NCI-H1092 treated with DMSO at 0.1 percent for 48 hours (cell line): ENCODE measurements at places on chromosomes 3 and 15.

- no peak for DNase-seq
Measured at GRCh38 chr3:89560568-89560967, 453.1 kb downstream of the EPHA3 start.

- no peak for DNase-seq
Measured at GRCh38 chr3:20769430-20769829, 583.4 kb upstream of the SGO1 start.

DNA sequence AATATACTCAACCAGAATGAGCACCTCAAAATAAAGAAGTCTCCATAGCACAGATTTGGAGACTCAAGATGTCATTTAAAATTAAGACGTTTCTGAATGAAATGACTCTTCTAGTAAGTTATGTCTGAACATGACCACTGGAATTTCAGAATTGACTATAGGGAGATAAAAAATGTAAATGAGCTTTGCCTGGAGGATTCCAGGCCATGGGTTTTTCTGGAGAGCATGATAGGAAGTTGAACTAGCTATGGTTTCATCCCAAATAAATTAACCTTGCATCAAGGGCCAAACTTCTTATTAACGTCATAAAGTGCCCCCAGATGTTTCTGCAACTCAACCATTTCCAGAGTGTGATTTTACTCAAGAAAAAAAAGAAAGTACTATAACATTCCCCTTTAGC lies 222.6 kb upstream of the NR2F2 start:
- no peak for DNase-seq

GRCh38 chr3:37511463-37511920 lies 337.1 kb upstream of the LRRFIP2 start:
- DNase-seq = no peak

DNA sequence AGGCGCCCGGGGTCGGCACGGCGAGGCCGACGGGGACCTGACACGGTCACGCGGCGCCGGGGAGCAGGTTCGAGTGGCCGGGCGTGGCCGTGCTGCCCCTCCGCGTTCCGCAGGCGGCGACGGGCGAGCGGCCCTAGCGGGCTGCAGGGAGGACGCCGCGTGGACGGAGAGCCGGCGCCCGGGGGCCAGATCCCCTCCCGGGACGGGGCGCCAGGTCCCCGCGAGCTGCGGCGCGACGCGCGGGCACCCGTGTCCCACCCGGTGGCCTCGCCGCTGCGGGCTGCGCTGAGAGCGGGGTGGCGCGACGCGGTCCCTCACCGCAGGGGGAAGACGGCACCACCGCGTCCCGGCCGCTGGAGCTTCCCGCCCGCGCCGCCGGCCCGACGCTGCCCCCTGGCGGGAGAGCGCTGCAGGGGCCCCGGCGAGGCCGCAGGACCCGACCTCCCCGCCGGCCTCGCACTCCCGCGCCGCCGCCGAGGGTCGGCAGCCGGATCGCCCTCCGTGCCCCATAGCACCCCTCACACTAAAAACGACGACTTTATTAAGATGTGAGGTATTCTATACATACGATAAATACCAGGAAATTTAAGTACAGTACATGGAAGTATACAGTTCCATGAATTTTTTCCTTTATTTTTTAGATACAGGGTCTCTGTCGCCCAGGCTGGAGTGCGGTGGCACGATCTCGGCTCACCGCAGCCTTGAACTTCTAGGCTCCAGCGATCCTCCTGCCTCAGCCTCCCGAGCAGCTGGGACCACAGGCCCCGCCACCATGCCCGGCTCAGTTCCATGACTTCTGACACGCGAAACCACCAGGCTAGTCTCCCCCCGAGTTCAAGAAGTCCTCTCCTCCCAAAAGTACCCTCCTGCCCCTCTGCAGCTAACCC lies 1.3 kb upstream of the PIGZ start:
- peak; percentile 23 for DNase-seq

DNA sequence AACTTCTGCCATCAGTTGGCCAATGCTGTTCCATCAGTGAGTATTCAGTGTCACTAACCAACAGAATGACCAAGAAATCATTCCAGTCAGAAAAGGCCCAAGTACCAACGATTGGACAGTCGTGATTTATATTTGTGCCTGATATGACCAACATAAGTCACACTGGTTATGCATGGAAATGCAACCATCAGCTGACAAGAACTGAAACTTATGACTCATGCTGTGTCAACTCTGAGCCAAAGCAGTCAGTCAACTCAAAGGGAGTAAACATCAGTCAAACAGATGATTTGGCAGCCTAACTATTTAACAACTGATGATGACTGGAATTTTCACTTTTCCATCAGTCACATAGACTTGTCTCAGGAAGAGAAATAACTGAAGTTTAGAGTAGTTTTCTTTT lies 142.4 kb downstream of the ANXA2 start:
- DNase-seq = no peak

- no peak for DNase-seq
Measured at GRCh38 chr3:100370756-100371155, 30.1 kb downstream of the TOMM70 start.

GRCh38 chr15:37880009-37880834 lies 54.2 kb upstream of the TMCO5A start:
- DNase-seq = peak; percentile 48

DNA sequence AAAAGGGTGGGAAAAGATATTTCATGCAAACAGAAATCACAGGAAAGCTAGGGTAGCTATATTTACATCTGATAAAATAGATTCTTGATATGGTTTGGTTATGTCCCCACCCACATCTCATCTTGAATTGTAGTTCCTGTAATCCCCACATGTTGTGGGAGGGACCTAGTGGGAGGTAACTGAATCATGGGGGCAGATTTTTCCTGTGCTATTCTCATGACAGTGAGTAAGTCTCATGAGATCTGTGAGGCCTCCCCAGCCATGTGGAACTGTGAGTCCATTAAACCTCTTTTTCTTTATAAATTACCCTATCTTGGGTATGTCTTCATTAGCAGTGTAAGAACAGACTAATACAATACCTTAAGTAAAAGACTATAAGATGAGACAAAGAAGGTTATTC lies 558.1 kb downstream of the RSL24D1 start:
- no peak for DNase-seq

GRCh38 chr15:92142242-92143232 lies 251.1 kb upstream of the ST8SIA2 start:
- no peak for DNase-seq

GRCh38 chr15:92733934-92734521 lies 78.5 kb upstream of the FAM174B start:
- peak; percentile 59 for DNase-seq

GRCh38 chr15:35723120-35723847 lies 177.3 kb upstream of the DPH6 start:
- no peak for DNase-seq
